Keratinocyte (primary cell): ENCODE measurements at places on chromosomes 12 and 14.

DNA sequence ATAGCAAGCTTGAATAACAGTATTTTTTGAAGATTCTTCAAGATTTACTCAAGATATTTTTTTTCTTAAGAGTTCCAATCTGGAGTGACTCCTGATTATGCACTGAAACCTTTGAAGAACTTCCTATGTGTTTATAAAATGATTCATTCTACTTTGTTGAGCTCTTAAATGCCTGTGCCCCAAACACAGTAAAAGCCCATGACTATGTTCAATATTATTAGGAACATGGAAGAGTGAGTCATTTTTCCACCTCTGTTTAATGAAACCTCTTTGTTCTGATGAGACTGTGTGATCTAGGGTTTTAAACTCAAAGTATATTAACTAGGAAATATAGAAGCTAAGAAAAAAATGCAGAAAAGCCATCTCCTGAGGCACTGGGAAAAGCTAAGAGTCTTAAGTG, 415.0 kb upstream of the FBXO33 start:
- DNase-seq: no peak
- H3K4me3 ChIP-seq: no peak overlapping the region
- no peaks in the 10 kb centered on the region for H3K36me3 ChIP-seq
- H3K27ac ChIP-seq: no peak overlapping the region
- no peaks in the 10 kb centered on the region for H3K27me3 ChIP-seq

- H3K4me1 ChIP-seq: no peaks in the 10 kb centered on the region
- H3K4me3 ChIP-seq: no peak overlapping the region
- no peak for DNase-seq
Observed at GRCh38 chr12:87066326-87066725, 810.1 kb upstream of the MGAT4C start.

- H3K27ac ChIP-seq: peak overlapping the region; percentile 82
- peaks cover 38% of the 10 kb centered on the region for H3K4me1 ChIP-seq
- H3K27me3 ChIP-seq: no peaks in the 10 kb centered on the region
- peaks cover 4% of the 10 kb centered on the region for H3K36me3 ChIP-seq
- peak overlapping the region; percentile 90 for H3K4me3 ChIP-seq
Observed at GRCh38 chr12:67649570-67650387, 1.2 kb downstream of the DYRK2 start.

GRCh38 chr12:97756066-97756666, 293.6 kb downstream of the RMST start:
- no peak for DNase-seq
- H3K27me3 ChIP-seq: no peaks in the 10 kb centered on the region
- no peaks in the 10 kb centered on the region for H3K4me1 ChIP-seq
- H3K27ac ChIP-seq: no peak overlapping the region

DNA sequence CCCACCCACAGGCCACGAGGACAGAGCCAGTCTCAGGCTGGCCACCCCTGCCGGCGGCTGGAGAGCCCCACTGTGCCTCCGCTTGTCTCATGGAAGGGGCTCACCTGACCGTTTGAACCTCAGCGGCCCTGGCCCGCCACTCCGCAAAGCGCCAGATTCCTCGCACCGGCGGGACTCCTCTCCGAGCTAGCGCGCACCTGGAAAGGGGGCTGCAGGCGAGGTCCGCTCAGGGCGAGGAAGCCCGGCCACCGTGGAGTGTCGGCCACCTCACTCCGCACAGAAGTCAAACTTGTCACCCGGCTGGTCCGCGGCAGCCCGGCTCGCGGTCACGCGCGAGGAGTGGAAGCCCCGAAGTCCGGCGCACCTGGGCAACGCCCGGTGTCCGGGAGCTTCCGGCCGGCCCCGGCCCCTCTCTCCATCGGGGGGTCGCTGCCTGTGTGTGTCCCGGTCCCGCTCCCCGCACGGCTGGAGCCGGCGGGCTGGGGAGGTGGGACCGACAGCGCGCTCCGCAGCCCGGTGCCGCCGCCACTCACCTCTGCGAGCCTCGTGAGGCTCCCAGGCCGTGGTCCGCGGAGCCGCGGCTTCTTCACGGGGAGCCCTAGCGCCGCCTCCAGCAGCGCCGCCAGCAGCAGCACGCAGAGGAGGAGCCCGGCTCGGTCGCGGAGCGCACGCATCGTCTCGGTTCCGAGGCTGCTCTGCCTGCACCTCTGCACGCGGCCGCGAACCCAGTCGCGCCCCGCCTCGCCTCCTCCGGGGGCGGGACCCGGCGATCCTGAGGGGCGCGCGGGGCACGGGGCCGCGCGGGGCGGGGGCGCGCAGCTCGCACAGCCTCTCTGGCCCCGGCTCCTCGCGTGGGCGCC, at the start of gene ISM2:
Gene ISM2 (minus strand): TSS at position 697 of the 860 bp plus-strand sequence. CDS start 23 bp downstream, at position 674.
- H3K27me3 ChIP-seq: peaks cover 24% of the 10 kb centered on the region
- H3K36me3 ChIP-seq: no peaks in the 10 kb centered on the region
- H3K4me3 ChIP-seq: peak within 1 kb of the TSS; percentile 51
- no peak for DNase-seq
- peaks cover 4% of the 10 kb centered on the region for H3K4me1 ChIP-seq

DNA sequence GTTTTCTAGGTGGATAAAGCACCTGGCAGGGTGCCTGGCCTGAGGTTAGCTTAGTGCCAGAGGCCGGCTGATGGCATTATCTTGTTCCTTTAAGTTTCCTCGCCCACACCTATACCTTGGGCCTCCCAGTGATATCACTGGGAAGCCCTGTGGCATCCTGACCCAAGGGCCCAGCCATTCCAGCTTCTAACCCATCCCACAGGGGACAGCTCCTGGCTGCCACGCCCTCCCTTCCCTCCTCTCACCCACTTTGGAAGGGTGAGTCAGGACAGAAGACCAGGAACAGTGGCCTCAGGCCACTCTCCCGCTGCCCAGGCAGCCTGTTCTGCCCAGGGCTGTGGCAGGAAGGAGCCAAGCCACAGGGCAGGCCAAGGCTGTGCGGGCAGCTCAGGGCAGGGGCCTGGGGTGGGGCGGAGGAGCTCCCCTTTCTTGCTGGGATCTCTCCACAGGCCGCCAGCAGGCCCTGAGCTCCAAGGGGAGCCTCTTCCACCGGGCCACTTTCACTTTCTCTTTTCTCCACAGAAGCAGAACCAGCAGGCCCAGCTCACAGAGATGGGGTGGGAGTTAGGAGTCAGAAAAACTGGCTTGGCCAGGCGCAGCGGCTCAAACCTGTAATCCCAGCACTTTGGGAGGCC, 75.1 kb downstream of the IRF2BPL start:
- H3K27ac ChIP-seq: peak overlapping the region; percentile 74
- peak overlapping the region; percentile 40 for H3K4me3 ChIP-seq
- H3K4me1 ChIP-seq: peaks cover 67% of the 10 kb centered on the region
- H3K27me3 ChIP-seq: no peaks in the 10 kb centered on the region
- peak; percentile 92 for DNase-seq

DNA sequence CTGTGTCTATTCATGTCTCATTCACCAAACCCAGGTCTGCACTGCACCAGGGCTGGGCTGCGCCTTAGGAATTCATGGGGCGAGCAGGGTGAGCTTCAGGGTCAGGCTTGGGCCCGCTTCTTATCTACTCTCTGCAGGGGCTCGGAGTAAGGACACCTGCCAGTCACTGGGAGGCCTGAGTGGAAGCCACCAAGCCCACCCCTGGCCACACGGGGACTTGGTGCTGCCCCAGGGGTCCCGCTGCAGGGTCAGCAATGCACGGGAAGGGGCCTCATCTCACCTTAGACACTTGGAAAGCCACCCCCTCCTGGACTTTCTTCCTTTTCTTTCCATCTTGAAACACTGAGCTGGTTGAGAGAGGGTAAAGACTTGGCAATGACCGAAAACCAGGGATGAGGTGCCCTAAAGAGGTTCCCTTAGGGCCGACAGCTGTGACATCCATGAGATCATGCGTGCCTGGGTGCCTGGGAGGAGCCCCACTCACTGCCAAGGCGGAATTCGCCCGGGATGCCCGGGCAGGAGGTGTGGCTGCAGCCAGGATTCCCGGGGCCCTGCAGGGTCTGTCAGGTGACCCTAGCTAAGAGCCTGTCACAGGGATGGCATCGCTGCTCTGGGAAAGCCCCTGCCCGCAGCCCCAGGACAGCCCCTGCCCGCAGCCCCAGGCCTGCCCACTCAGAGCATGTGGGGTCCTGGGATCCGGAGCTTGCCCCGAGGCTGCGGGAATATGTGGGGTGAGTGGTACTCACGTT, 45.5 kb upstream of the EML1 start:
- H3K4me3 ChIP-seq: no peak overlapping the region
- no peaks in the 10 kb centered on the region for H3K36me3 ChIP-seq
- peaks cover 9% of the 10 kb centered on the region for H3K27me3 ChIP-seq
